T-helper 9 cell (primary cell): ENCODE measurements at places on chromosomes 12 and 14.

DNA sequence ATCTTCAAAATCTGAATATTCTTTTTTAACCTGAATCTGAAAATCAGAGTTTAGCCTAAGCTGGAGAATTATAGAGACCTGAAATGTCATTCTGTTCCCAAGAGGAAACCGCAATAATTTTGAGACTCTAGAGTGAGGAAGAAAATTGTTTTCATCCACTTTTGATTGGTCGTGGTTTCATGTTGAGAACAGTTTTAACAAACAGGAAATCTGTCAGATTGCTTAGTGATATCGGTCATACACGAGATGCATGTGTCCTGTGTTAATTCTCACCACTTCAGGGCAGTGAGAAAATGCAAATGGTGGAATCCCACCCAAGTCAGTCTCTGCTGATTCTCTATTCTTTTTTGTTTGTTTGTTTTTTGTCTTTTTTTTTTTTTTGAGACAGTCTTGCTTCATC is 1498.5 kb upstream of the TMEM132C start:
- no peak for DNase-seq

- no peak for DNase-seq
Measured at GRCh38 chr14:56137453-56137807, 19.2 kb downstream of the PELI2 start.

DNA sequence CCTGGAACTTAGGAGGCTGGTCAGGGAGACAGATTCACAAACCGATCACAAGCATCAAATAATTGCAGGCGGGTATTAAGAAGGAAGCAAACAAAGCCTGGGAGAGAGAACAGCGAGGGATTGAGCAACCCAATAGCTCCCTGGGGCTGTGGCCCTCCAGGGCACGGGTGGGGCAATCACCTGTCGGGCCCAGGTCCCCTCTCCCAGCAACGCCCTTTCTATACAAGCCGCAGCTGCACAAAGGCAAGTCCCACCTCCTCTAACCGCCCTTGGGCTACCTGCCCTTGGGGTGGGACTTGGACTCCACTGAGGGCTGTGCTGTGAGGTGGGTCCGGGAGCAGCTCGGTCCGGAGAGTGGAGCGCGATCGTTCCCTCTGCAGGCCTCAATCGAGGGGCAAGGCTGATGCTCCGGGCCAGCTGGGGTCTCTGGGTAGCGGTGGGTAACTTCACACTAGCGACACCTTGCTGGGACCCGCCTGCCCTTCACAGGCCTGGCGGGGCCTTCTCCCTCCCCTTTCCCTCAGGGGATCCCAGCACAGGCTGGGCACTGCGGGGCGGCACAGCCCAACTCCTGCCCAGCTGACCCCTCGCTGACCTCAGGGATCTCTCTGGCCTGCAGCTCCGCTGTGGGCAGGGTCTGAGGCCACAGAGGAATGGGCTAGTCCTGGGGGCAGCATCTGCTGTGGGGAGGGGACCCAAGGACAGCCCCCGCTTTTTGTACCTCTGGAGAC is 8.0 kb downstream of the PHB2 start:
- DNase-seq, result no peak

GRCh38 chr14:21267431-21267845 is 1.8 kb downstream of the HNRNPC start:
- no peak for DNase-seq
